GM12892 (cell line): ENCODE measurements at places on chromosomes 7 and 10.

DNA sequence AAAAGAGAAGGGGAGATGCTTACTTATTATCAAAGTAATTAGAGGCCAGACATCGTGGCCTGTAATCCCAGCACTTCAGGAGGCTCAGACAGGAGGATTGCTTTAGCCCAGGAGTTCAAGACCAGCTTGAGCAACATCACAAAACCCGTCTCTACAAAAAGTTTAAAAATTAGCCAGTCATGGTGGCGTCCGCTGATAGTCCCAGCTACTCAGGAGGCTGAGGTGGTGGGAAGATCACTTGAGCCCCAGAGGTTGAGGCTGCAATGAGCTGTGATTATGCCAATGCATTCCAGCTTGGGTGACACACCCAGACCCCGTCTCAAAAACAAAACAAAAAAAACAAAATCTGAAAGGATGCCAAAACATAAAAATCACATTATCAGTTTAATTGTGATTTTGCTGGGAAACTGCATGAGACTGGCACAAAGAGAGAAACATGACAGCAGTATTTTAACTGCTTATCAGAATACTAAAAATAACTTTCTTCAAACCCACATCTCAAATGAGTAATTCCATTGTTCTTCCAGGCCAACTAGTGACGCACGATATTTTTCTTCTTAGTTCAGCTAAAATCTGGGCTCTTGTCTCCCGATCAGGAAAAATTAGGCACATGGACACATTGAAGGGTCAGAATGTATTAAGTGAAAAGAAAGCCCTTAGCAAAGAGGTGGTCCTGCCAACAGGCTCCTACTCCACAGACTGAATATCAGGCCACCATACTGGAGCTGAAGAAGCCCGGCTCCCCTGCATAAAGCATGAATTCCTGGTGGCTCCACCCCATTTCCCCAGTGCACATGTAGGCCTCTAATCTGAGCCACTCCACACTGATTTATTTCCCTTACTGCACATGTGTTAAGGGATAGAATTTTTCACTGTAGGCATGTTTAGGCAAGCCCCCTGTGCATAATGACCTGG is 9.6 kb upstream of the CCM2 start:
- DNase-seq: no peak

- DNase-seq: no peak
Observed at GRCh38 chr7:121084256-121084655, 95.7 kb downstream of the CPED1 start.

DNA sequence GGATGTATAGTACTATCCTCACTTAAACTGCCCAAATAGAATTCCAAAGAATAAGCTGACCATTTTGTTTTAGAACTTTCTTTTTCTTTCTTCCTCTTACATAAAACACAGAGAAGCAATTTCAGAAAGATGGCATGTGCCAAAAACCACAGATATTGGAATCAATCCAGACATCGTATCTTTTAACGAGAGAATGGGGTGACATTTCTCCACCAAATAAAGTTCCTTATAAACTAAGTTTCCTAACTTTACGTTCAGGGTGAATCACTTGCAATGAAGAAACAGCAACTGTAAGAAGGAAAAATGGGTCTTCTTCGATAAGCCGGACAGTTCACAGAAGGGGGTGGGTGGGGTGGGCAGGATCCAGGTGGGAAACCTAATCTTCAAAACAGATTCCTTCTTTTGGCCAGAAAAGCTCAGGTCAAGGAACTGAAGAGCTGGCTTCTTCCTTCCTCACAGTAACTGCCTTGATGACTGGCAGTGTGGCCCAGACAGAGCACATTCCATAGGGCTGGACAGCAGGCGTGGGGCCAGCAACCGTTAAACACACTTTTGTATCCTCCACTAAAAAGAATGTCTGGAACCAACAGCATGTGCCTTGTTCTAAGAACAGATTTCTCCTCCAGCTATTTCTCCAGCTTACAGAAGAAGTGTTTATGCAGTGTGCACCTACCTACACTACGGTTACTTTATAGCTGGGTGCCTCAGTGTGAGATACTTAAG is 31.5 kb downstream of the CREB3L2 start:
- no peak for DNase-seq

- no peak for DNase-seq
Observed at GRCh38 chr10:104445359-104445758, 91.7 kb downstream of the CFAP58 start.

DNA sequence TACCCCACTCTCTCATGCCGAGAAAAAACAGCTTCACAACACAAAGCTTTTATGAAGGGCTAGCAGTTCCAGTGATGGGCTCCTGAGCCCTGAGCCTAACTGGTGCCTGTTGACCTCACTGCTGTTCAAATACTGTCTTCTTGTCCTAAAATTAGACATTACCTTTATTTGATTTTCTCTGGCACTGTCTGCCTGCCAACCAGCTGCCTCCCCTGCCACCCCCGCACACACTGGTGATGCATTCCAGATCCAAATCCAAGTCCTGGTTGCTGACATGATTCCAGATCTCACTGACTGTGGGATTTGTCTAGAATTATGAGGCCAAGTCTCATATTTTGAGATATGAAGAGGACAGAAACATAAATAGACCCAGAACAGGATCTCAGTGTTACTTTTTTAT is 816.2 kb downstream of the NRG3 start:
- no peak for DNase-seq

DNA sequence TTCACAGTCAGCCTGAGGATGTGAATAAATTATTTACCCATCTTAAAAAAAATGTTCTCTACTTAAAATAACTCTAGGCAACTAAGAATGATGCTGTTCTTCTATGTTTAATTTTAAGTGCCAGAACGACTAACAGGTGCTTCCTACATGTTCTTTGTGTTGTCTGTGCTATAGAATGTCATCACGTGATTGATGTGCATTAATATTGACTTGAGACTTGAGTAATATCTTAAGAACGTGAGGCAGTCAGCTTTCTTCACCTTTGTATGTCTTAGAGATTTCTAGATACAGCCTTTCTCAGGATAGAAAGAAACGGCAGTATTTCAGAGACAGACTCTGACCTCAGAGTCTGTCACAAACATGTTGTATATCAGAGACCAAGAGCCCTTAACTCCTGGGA is 274.6 kb downstream of the KCND2 start:
- DNase-seq: no peak

DNA sequence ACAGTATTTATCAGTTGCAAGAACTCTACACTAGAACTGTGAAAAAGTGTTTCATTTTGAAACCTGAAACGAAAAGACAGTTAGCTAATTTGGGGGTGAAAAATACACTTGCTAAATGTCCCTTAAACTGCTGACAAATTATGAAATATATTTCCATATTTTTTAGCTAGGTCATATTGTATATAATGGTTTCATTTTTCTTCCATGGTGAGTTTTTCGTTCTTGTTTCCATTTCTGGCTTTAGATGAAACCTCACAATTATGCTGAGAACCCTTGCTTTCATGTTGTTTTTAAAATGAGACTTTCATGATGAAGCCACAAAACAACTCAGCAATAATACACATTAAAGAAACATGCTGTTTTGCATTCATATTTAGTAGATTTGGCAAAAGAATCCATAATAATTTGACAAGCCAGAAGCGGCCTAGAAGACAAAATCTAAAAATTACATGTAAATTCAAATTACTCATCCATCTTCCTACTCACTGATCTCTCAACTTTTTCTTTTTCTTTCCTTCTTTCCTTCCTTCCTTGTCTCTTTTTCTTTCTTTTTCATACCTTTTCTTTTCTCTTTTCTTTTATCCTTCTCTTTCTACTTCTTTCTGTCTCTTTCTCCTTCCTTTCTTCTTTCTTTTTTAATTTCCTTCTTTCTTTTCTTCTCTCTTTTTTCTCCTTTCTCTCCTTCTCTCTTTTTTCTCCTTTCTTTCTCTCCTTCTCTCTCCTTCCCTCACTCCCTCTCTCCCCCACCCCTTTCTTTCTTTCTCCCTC is 46.5 kb upstream of the ITGB8 start:
- DNase-seq: no peak

DNA sequence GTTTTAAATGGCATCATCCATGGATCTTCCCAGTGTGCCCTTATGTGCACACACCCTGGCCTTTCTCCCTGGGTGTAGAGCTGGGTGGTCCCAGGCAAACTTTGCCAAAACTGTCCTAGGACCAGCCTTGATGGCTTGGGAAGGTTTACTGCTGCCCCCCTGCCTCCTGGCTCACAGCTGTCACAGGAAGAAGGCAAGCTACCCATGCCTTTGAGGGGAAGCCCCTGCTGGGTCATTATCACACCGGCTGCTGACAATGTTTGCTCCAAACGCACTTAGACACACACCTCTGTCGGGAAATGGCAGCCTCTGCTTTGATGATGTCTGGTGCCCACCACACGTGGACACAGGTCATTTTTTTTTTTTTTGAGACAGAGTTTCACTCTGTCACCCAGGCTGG is 25.2 kb upstream of the FIGNL1 start:
- DNase-seq: no peak

GRCh38 chr7:116984917-116985316 is 31.6 kb downstream of the ST7 start:
- DNase-seq: no peak

DNA sequence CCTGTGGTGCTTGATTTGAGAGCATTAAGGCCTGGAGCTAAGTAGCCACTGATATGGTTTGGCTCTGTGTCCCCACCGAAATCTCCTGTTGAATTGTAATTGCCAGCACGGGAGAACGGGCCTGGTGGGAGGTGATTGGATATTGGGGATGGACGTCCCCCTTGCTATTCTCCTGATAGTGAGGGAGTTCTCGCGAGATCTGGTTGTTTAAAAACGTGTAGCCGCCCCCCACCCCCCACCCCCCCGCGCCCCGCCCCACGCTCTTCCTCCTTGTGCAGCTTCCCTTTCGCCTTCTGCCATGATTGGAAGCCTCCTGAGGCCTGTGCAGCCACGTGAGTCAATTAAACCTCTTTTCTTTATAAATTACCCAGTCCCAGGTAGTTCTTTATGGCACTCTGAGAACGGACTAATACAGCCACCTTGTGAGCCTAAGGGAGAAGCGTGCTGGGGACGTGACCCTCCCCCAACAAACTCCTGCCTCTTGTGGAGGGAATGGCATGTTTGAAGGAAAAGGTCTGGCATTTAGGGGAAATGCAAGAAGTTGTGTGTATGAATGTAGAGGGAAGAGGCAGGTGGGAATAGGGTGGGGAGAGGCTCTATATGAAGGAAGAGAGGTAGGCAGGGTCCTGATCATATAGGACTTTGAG is 118.0 kb upstream of the KMT2C start:
- no peak for DNase-seq
